ENCODE measurements at places on chromosomes 3 and 15.

GRCh38 chr3:105899516-105899915 is 30.7 kb upstream of the CBLB start:
- DNase-seq: no peak

DNA sequence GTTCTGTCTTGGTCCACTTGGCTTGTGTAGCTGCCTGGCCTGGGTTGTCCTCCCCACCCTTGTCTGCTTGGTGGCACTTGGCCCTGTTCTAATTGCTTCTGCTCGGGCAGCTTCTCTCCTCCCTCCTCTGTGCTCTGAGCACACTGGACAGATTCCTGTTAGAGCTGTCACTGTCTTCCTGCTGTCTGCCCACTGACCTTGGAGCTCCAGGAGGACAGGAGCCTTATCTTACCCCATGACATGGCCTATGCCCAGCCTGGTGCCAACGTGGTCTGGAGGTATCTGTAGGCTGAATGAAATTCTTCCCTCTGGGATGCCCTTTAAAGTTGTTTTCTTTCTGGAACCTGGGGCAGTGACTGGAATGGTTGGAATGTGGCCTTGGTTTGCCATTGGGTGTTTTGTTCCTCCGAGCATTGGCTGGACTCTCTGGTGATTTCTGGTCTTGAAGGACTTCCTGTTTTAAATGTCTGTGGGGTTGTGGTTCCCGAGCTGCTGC is 94.1 kb downstream of the FAM43A start:
- no peak for DNase-seq

- DNase-seq: no peak
Measured at GRCh38 chr3:171468296-171468906, 8.2 kb upstream of the TNIK start.

DNA sequence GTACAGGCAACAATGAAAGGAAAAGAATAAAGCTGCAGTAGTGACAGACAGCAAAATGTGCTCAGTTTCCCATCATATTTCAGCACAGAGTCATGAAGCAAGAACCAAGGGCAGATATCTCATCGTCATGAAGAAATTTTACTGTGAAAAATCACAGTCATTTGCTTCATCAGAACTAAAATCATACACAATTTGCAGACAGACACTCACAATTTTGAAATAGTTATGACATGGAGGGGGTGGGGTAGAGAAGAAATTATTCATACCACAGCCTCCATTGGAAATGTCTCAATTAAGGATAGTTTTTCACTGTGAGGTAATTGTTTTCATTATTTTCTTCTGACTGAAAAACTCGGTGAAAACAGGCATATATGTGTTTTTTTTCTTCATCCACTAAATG is 78.8 kb upstream of the CNTN3 start:
- DNase-seq: no peak

- no peak for DNase-seq
Measured at GRCh38 chr15:81292523-81293001, 31.4 kb downstream of the STARD5 start.

- no peak for DNase-seq
Measured at GRCh38 chr15:62407216-62407615, 242.1 kb upstream of the C2CD4B start.

DNA sequence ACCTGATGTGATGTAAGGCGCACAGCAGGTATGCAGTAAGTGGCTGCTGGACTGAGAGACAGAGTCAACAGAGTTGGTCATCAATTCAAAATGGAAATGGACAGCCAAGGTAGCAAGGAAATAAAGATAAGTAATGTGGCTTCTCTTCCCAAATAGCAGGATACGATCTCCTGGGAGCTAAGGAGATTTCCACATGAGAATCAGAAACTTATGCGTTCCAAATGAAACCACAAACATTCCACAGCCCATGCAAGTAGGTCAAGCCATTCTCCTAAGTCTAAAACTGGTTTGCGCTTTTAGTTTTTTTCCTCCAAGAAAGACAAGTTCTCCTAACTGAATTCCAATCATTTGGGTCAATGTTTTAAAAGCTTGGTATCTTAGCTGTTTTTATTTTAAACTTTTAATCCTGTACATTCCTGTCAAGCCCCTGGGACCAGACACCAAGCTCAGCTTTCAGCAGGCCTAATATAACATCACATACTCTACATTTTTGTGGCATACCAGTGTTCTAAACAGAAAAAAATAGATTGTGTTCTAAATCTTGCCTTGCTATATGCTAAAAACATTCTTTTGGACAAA is 73.7 kb upstream of the TSPAN3 start:
- no peak for DNase-seq

DNA sequence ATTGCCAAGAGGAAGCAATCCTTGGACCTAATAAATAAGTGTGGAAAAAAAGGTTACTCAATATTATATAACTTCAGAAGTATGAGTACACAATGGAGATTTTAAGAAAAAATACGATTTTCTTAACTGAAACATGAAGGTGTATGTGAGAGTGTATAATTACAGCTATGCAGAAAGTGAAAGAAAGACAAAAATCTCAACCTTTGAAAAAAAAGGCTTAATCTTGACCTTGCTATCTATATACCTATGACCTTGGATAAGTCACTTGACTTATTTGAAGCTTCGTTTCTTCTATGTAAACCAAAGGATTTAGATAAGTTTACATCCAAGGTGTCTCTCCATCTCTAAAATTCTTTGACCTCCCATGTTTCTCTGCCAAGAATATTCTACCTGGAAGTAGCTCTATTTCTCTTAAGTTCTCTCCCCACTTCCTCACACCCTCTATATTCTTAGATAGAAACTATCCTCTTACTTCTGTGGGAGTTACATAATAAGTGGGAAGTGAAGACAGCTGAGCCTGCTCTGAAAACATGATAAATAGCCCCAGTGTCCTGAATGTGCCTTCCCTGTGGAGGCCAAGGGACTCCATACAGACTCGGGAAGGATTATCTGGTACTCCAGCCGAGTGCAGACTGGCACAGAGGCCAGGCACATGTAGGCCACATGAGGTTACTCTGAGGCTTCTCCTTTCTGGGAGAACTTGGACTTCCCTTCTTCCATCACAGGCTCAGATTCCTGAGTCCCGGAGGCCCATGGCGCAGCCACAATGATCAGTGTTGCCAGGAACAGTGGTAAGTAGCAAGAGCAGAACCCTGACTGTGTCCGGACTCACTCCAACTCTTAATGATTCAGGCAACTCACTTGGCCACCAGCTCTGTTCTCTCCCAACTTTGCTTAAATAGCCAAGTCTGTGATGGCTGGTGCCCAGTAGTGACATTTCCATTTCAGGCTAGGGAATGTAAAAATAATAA is 166.8 kb upstream of the COL8A1 start:
- no peak for DNase-seq

DNA sequence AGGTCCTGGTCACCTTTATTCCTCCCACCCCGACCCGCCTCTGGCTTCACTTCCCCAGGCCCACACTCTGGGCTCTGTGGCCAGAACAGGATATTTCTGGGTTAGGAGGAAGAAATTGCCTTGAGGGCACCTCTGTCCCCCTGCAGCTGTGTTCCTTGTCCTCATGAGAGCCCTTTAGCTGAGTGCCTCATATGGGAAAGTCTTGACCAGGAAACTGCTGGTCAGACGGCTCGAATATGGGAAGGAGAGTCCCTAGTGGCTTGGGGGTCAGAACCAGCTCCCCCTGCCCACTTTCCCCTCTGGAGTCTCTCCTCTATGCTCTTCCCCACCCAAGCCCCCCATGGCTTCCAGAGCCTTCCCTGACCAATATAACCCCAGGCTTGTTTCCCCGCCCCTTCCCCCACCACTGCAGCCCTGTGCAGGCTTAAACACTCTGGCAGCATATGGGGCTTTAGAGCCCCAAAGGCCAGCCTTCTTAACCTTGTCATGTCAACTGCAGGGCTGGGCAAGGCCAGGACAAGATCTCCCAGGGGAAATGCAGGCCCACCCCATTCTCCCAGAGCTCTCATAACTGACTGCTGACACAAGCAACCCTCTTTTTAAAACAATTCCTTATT is 36.4 kb downstream of the SEC22C start:
- no peak for DNase-seq

DNA sequence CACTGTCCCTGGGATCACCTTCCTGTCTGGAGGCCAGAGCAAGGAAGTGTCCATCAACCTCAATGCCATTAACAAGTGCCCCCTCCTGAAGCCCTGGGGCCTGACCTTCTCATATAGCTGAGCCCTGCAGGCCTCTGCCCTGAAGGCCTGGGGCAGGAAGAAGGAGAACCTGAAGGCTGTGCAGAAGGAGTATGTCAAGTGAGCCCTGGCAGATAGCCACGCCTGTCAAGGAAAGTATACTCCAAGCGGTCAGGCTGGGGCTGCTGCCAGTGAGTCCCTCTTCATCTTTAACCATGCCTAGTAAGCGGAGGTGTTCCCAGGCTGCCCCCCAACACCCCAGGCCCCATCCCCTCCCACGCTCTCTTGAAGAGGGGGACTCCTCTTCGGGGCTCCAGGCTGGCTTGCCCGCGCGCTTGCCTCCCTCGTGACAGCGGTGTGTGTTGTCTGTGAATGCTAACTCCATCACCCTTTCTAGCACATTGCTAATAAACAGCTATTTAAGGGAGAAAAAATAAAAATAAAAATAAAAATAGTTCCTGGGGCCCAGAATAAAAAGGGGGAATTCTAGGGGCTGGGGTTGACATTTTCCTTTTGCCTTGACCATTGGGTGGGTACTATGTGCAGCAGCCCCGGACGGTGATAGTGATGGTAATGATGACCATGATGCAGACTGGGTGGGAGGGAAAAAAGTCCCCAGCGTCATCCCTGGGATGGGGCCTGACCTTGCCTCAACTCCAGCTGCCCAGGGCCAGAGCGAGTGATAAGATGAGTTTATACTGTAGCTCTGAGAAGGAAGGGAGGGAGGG is 3.3 kb upstream of the ALAS1 start:
- DNase-seq: no peak

DNA sequence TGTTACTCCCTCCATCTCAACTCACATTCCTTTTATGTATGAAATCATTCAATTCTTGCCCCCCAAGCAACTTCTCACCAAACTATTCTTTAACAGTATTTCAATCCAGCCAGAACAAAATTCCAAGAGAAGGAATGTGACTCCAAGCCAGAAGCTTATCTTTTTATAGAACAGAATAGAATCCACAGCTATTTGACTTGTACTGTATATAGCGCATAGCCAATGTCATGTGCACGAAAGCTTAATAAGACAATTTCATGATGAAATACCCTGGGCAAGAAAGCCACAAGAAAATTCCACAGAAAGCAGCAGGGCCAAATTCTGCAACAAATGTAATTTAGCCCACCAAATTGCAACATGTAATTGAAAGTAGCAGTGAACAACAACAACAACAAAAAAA is 127.6 kb upstream of the UBE2E2 start:
- DNase-seq: no peak

GRCh38 chr3:83559082-83559481 is 1399.7 kb upstream of the CADM2 start:
- peak; percentile 5 for DNase-seq

DNA sequence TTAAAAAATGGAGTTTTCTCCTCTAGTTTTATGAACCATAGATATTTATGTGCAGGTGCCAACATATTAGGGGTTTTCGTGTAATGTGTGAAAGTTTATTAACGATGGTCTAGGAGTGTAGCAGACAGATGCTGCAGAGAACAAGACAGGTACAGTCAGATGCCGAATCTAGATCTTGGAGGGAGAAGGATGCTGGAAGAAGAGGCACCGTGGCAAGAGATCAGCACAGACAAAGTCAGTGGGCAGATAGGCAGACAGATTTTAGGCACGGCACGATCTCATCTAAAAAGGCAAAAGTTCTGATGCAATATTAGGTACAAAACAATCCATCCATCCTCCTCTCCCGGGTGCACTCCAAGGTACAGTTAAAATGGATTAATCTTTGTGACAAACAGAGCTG is 161.6 kb downstream of the TIGIT start:
- DNase-seq: no peak

DNA sequence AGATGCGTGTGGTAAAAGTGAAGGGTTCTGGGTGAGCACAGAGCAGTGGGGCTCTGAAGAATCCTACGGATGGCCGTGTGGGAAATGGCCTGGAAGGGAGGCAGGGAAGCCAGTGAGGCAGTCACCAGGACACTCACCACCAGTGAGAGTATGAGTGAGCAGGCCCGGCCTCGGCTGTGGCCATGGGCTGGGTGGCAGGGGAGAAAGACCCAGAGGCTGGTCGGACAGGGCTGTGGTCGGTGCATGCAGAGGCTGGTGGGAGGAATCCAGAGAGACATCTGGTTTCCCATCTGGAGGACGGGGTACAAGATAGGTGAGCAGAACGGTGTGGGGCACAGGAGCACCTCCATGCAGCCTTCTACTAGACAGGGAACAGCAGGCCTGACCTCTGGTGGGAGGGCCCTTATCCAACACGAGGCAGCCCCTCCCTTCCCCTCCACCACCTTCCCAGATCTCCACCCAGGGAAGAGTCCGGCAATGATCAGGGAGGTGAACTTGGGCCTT is 10.1 kb downstream of the PCSK6 start:
- no peak for DNase-seq

GRCh38 chr3:163863146-163863545 is 1215.2 kb downstream of the SI start:
- DNase-seq: no peak

GRCh38 chr3:117914540-117915100 is 1120.0 kb downstream of the IGSF11 start:
- DNase-seq: no peak

- DNase-seq: no peak
Measured at GRCh38 chr3:27387625-27388024, 18.4 kb upstream of the NEK10 start.

DNA sequence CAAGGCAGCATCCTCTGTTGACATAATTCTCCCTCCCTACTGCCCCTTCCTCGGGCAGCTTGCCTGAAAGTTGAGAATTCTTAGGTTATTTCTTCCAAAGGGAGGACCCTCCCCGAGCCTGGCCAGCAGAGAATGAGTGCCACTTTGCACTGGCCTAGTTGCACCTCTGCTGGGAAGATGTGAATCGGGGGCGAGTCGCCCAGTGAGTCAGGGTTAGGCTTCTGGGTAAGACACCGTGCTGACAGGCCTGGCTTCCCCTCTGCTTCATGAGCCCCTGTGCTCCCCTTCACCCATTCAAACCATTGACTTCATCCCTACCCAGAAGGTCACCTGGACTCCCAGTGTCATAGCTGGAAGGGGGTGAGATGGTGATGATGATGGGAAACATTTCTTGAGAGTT is 82.3 kb downstream of the AAGAB start:
- DNase-seq: no peak

- DNase-seq: no peak
Measured at GRCh38 chr3:191087391-191087790, 111.7 kb upstream of the OSTN start.

GRCh38 chr15:50886611-50887345 is 21.7 kb upstream of the AP4E1 start:
- no peak for DNase-seq

- no peak for DNase-seq
Measured at GRCh38 chr3:177948716-177949425, 587.4 kb upstream of the KCNMB2 start.

DNA sequence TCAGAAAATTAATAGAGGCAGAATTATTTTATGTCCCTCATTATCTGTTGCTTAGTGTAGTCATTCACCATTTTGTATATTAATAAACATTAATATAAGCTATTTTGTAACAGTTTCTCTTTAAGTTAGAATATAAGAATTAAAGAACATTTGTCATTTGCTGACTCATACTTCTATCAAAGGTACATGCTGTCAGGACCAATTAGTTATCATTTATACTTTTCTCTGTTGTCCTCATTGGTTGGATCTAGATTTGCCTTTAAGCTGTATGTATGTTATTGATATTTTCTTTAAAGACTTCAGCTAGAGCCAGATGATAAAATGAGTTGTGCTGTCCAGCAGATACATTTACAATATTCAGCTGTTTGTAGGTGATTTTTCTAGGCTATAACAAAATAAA is 168.4 kb upstream of the MLF1 start:
- DNase-seq: no peak

GRCh38 chr3:164526250-164526649 is 552.0 kb downstream of the SI start:
- no peak for DNase-seq

GRCh38 chr15:67190813-67191212 is 63.6 kb downstream of the AAGAB start:
- no peak for DNase-seq
